ENCODE measurements at places on chromosomes 2 and 18.

- no peak for DNase-seq
These were observed 9.7 kb downstream of the ITGA4 start for GRCh38 chr2:181466661-181467576.

DNA sequence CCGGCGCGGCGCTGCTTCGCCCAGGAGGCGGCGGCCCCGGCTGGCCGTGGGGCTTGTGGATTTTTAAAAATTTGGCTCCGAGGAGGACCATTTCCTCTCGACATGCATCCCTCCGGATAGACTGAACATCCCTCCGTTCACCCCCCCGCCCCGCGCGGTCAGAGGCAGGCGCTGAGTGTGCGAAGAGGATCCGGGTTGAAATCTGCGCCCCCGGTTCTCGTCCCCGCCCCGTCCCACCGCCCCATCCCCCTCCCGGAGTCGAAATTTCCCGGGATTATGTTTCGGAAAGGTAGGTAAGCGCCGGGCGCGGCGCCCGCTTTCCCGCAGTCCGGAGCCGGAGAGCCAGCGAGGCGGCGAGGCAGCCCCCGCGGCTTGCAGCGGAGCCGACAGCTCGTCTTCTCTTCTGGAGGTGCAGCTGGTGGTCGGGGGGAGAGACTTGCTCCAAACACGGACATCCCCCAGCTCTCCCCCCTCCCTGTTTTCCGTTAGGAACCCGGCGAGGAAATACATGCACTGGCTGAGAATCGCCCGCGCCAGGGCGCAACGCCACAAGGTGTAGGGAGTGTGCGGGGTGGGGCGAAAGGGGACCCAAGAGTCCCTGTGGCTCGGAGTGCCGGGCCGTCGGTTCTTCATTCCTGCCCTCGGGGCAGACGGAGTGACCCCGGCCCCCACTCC is at the start of gene PRKCE:
PRKCE (plus strand) TSS at position 261 of the 675 bp plus-strand sequence.
- DNase-seq: no peak

- DNase-seq: no peak
These were observed 462.6 kb downstream of the EPHA4 start for GRCh38 chr2:221109552-221109951.

DNA sequence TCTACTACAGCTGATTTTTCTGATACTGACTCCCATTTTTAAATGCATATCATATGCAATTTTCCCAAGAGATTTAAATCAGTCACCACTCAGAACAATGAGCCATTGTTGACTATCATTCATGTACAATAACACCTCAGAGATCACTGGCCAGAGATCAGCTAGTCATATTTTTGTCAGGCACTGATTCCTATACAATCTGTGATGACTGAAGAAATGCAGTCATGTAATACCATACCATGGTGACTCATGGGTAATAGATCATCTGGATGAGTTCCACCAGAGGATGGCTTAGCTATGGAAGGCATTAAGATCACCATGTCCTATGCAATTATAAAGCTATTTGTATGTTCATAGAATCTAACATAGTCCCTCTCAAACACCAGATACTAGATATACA is 285.7 kb upstream of the DCC start:
- DNase-seq: no peak

GRCh38 chr18:2898186-2898640 is 51.4 kb downstream of the EMILIN2 start:
- no peak for DNase-seq

- DNase-seq: no peak
These were observed 130.1 kb downstream of the LNPK start for GRCh38 chr2:175872005-175872348.

DNA sequence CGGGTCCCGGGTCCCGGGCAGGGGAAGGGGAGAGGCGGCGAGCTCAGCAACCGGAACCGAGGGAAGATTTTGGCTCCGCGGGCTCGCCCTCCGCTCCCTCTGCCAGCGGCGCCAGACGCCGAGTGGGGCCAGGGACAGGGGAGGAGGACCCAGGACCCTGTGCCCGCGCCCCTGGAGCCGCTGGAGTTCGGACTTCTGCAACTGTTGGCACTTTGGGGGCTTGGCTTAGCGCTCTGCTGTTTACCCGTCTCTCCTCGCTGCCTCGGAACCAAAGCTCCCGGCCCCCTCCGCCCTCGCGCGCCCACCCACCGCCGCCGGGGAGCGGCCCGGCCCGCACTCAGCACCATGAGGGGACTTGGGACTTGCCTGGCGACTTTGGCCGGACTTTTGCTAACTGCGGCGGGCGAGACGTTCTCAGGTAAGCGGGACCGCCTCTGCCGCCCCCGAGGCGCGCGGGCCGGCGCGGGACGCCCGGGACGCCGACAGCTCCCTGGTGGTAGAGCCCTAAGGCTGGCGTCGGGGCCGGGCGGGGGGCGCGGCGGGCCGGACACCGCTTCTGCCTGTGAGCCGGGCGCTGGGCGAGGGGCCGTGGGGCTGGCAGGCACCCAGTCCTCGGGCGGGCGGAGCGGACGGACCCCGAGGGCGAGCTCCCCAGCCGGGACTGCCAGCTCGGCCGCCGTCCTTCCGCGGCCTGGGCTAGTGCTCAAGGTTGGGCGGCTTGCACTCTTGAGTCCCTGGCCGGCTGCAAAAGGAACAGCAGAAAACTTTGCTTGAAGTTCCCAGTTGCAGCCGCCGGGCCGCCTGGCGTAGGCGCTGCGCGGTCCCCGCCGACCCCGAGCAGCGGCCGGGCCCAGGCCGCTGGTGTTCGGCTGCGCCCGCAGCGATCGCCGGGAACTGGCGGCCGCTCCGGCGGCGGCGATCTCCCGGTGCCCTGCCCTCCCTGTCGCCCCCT is 634 bp downstream of the PTPRM start:
- no peak for DNase-seq

DNA sequence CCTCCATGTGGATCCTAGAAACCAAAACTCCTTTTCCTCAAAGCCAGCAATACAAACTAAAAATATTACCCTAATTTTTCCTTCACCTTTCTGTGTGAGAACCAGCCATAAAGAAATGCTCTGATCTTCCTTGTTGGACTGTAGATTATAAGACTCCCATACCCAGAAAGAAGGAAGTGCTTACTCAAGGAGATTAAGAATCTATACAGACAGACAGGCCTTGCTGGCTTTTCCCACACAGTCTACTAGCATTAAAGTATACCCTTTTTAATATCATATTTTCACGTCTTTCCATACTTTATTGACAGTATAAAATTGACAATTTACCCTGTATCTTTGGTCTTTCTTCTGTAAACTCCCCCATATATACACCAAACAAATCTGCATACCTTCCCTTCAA is 139.0 kb downstream of the GULP1 start:
- no peak for DNase-seq

- no peak for DNase-seq
These were observed 156.4 kb upstream of the PXDN start for GRCh38 chr2:1900732-1901131.

- no peak for DNase-seq
These were observed 5.0 kb downstream of the RNF144A start for GRCh38 chr2:6922201-6922656.

- no peak for DNase-seq
These were observed 47.9 kb upstream of the PMAIP1 start for GRCh38 chr18:59851784-59852399.

GRCh38 chr18:35163014-35163539 is 77.8 kb upstream of the ZNF397 start:
- no peak for DNase-seq

Measured in GM04503 (cell line).